Stimulated activated CD8-positive, alpha-beta memory T cell treated with anti-CD3 and anti-CD28 coated beads, Interleukin-4, amount 100 ng/mL, for 1 hour (primary cell): ENCODE measurements at places on chromosomes 3 and 15.

- peak; percentile 3 for DNase-seq
These were observed 11.4 kb downstream of the C15orf40 start for GRCh38 chr15:82999905-83000671.

GRCh38 chr15:85639752-85640381, 154.9 kb downstream of the KLHL25 start:
- no peak for DNase-seq

DNA sequence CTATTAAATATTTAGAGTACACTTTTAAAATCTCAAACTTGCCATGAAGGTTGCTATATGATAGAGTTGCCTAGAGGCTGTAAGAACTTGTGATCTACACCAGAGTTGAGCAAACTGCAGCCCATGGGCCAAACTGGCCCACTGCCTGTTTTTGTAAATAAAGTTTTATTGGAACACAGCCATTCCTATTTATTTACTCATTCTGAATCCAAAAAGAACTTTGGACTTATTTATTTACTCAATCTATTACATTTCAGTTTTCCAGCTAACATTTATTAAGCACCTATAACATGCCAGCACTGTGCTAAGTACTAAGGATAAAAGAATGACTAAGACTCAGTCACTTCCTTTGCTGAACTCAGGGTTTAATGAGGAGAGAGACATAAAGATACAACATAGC, 403.6 kb downstream of the ERC2 start:
- DNase-seq: no peak

- DNase-seq: no peak
These were observed 48.5 kb downstream of the MAGEF1 start for GRCh38 chr3:184663356-184663755.

GRCh38 chr3:161500068-161500796, 3.6 kb downstream of the OTOL1 start:
- no peak for DNase-seq

DNA sequence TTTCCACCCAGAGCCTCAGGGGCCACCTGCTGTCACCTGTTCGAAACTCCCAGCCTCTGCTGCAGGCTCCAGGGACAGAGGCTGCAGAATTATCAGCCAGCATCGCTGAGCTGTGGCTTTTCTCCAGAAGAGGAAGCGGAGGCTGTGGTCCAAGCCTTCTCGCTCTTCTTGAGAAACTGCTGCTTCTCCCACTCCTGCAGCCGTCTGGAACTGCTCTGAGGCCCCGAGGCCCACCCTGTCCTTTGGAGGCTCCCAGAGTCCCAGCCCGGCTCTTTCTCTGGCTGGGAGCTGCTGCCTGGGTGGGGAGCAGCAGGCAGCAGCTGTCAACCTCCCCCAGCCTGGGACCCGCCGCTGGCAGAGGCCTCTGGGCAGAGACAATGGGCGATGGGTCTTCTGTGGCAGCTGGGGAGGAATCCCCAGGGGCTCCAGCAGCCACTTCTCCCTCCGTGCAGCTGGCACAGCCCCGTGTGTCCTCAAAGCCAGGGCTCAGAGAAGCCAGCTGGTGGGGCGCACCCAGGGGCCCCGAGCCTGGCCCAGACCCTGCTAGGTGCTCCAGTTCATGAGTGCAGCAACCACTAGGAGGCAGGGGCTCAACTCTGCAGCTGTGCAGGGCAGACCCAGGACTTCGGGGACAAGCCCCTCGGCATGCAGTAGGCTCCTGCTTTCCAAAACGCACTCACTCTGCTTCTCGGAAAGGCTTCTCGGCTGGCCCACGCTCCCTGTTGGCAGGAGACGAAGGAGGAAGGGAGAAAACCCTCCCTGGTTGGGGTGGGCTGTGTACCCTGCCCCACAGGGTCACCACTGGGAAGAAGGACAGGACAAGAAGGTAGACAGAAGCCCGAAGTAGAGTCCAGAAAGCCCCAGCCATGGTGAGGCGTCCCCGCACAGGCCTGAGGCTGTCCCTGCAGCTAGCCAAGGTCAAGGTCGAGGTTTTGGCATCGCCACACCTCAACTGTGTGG, 49.9 kb upstream of the FURIN start:
- DNase-seq: no peak

DNA sequence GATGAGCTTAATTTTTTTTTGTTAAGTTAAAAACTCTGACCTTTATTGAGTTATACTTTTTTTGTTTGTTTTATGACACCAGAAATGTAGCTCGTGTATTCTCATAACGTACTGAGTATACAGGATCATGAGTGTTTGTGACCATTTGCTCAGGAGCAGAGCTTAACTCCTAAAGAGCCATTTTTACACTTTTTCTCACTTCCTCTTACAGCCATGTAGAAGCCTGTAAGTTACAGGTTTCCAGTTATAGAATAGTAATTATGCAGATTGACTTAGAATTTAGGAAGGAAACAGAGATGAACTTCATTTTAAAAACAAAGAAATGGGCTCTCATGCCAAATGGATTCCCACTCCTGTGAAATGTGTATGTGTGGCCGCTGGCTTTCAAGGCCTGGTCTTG, 151.7 kb downstream of the MCTP2 start:
- no peak for DNase-seq

DNA sequence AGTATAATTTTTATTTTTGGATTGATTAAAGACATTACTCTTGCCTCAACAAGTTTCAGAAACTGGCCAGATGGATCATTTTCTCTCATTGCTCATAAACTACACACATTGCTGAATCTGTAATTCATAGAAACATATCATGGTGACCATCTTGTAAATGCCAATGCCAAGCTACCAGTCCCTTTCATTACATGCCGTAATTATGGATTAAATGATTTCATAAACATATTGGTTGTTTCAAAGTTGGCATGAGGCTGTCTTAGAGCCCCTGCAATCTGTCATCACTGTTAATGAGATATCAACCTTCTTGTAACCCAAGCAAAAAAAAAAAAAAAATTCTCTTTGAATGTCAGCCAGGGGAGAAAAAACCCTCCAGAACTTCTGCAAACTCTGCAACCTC, 112.2 kb downstream of the DCLK3 start:
- no peak for DNase-seq

DNA sequence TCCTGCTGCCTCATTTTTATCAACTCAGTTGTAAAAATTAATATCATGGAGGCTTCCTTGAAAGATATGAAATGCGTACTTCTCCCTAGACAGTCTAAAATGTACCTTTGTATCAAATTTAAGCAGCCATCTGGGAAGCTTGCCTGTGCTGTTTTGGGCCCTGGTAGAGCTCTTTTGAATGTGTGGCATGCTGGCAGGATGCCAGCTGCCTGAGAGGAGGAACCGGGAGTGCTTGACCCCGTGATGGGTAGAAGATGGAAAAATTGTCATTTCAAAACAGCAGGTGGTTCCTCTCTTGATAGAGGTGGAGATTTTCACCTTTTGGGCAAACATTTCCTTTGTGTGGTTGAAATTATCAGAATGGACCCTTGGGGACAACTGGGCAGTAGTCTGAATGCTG, 245.3 kb downstream of the RPLP1 start:
- no peak for DNase-seq

DNA sequence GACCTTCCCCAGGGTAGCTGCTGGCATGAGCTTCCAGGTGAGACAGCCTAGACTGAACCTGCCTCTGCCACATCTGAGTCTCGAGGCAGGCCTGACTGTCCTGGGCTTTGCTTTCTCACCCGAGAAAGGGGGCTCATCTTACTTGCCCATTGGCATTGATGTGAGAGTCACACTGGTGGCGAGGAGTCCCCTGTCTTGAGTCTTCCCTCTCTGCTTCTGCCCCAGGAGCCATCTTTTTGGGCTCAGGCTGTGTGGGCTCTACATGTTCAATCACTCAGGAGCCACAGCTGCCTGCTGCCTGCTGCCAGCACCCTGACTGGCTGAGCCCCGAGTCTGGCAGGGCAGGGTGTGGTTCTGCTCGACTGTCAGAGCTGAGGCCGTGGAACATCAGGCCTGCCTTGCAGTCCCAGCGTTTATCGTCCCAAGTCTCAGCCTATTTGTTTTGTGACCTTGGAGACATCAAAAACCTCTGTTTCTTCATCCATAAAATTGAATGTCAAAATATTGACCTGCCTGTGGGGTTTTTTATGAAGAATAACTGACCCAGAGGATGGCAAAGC, 132.5 kb downstream of the DNAJB8 start:
- DNase-seq: no peak

DNA sequence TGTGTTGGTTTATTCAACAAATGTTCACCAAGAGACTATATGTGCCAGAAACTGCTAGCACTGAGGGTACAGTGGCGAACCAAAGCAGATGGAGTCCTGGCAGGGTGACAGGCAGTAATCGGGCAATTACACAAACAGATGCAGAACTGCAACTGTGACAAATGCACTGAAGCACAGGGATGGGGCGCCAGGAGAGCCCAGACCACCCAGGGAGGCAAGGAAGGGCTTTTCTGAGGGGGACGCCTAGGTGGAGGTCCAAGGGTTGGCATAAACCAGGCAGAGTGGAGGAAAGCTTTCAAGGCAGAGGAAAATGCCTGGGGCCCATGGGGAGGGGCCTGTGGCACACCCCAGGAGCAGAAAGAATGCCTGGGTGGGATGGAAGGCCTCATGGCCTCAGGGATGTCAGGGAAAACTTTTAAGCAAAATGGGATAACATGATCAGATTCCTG, 5.5 kb downstream of the DIS3L start:
- DNase-seq: no peak

DNA sequence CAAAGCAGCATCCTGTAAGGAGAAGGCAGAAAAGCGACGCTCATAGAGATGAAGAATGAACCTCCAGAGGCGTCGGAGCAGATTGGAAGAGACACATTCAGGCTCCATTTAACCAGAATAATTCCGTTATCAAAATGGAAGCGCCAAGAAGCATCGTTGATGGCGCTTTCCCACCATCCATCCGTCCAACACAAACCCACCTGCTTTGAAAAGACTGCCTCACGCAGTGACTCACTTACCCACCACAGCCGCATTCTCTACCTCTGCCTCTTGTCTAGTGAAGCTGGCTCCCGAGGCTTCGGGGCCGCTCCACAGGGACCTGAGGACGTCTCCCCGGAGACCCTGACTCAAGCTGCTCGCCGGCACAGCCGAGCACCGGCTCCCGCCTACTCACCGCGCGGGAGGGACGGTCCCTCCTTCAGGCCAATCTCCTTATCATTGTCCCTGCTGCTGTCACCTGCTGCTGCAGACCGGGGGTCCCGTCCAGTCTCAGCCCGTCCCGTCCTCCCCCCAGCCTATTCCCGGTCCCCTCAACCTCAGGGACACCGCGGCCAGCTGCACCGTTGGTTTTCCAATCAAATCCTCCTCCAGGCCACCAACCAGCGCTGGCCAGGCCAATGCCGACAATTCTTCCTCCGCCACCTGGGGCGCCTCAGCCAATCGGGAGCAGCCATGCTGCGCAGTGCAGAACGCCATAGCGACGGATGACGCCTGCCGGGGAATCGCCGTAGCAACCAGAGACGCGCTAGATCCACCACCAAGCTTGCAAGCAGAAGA, at the start of gene NEK10:
Gene NEK10 (minus strand): TSS at position 553 of the 777 bp plus-strand sequence. CDS start 16,501 bp downstream, outside the sequence.
- peak; percentile 77 for DNase-seq

- no peak for DNase-seq
These were observed 174.0 kb upstream of the WNT5A start for GRCh38 chr3:55661141-55661540.

DNA sequence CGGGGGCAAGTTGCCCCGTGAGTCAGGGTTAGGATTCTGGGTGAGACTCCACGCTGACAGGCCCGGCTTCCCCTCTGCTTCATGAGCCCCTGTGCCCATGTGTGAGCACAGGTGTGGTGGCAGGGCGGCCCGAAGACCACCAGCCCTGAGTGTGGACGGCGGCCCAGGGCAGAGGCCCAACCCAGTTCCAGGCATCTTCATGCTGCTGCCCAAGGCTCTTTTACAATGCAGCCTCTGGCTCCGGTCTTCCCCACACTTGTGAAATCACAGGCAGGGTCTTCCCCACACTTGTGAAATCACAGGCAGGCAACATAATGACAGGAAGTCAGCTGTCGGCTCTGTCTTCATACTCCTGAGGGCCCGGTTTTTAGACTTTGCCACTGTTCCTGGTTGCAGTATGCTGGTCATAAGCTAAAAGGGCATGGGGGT, 78.8 kb downstream of the AAGAB start:
- DNase-seq: no peak

GRCh38 chr3:104244680-104245220, 1122.0 kb upstream of the ALCAM start:
- DNase-seq: no peak

GRCh38 chr3:107994956-107995715, 95.7 kb downstream of the CD47 start:
- DNase-seq: no peak

GRCh38 chr3:41933154-41933676, 28.7 kb downstream of the ULK4 start:
- DNase-seq: no peak
